HepG2 (cell line): ENCODE measurements at places on chromosomes 6 and 20. TPM values are rescaled to one million over a fixed set of nuclear protein-coding genes. Genes with fewer than 3 reads are reported as not detected.

COQ3 gene
- 20.5 and 26.6 TPM in 2 replicates for total RNA-seq

GRCh38 chr20:32965115-32965514 lies 39.1 kb downstream of the SUN5 start:
- H3K27me3 ChIP-seq = peaks cover 80% of the 10 kb centered on the region
- no peak overlapping the region for H3K27ac ChIP-seq
- no peak for DNase-seq
- no peaks in the 10 kb centered on the region for H3K36me3 ChIP-seq

- no peaks in the 10 kb centered on the region for H3K36me3 ChIP-seq
- H3K27ac ChIP-seq = no peak overlapping the region
- no peaks in the 10 kb centered on the region for H3K27me3 ChIP-seq
- H3K4me1 ChIP-seq = no peaks in the 10 kb centered on the region
- H3K4me3 ChIP-seq = no peak overlapping the region
These were observed 109.5 kb upstream of the HSF2 start for GRCh38 chr6:122289762-122290539.

NKX2-2 gene
- total RNA-seq = not detected in 2 replicates

DNA sequence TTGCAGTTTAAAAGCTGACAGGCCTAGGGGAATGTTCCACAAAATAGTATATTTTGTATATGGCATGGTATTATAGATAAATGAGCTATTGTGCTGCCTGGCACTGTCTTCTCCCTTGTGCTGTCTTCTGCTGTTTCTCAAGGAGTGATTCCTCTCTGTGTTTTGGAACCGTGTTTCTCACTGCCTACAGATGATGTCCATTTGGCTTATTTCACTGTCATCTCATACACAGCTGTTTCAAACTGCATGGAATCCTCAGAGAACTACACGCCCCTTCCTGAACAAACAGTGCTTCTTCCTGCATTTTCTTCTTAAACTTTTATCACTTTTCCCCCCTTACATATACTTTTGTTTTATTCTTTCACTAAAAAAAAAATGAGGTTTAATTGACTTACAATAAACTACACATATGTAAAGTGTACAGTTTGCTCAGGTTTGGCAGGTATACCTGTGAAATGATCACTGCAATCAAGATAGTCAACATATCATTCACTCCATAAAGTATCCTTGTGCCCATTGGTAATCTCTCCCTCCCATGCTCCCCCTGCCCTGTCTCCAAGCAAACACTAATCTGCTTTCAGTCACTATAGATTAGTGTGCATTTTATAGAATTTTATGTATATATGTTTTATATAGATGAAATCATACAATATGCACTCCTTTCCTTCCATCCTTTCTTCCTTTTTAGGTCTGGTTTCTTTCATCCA lies 43.0 kb downstream of the CBFA2T2 start:
- H3K4me3 ChIP-seq = no peak overlapping the region
- H3K36me3 ChIP-seq = peaks cover 4% of the 10 kb centered on the region; the same call in 1 of the 2 replicates
- peak overlapping the region; percentile 67 for H3K27ac ChIP-seq
- peaks cover 53% of the 10 kb centered on the region for H3K4me1 ChIP-seq
- no peak for DNase-seq
